ENCODE measurements at places on chromosomes 3 and 15.

DNA sequence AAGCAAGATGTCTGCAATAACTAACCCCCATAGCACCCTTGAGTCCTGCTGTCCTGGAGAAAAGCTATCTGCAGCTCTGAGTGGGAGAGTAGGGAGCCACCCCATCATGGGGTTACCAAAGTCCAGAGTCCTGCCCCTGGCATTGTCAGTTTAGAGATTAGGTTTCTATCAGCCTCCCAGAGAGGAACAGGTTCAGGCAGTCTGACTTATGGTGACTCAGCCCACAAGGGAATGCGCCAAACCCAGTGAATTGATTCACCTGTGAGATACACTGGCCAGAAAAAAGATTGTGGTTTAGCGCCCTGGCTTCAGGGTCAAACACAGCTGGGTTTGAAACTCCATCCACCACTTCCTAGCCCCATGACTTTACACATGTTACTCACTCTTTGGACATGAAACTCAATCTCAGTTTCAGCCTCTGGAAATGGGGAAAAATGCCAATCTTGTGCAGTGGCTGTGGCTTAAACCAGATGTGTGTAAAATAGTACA, 263.6 kb upstream of the HES1 start:
- peak; percentile 71 for DNase-seq

DNA sequence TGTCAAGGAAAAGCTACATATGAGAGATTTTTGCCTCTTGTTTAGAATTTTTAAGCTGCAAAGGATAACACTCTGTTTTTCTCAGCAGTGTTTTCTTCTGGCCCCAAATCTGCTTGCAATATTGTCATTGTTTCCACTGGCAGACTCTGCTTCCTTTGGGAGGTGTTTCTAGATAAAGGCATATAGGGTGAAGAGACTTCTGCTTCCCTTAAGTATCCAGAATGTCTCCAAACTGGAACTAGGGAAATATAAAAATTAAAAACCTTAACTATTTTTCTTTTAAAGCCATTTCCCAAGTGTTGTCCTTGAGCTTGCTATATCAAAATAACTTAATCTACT, 225.8 kb downstream of the CGGBP1 start:
- DNase-seq, result no peak

DNA sequence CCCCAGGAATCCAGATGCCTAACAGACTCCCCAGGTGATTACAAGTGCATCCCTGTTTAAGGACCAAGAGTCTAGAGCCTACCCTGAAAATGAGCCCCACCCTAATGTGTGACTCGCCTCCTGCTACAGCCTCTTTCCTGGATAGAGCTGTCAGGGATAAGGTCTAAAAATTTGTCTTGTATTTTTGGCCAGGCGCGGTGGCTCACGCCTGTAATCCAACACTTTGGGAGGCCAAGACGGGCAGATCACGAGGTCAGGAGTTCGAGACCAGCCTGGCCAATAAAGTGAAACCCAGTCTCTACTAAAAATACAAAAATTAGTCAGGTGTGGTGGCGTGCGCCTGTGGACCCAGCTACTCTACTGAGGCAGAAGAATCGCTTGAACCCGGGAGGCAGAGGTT, 11.2 kb downstream of the TMC3 start:
- no peak for DNase-seq

GRCh38 chr3:133588035-133588434, 14.5 kb downstream of the CDV3 start:
- DNase-seq, result no peak

DNA sequence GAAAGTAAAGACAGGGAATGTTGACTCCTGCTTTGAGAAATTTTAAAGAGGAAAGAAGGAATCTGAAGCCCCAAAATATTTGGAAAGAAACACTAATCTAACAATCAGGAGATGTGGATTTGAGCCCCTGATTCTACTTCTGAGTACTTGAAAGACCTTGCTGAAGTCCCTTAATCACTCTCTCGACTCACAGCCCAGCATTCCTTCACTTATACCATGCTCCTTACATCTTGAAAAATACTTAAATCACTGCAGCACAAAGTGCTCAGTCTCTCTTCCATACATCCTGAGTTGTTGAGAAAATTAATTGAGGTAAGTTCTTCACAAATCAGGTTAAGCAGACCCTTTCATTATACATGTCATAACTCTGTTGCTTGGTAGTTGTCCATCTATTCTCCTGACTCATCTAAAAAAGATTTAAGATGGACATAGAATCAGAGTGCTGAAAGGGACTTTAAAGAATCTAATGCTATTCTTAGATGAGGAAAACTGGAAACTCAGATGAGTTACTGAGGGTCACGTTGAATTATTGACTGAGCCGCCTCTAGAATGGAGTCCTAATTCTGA, 72.8 kb upstream of the THSD4 start:
- no peak for DNase-seq

DNA sequence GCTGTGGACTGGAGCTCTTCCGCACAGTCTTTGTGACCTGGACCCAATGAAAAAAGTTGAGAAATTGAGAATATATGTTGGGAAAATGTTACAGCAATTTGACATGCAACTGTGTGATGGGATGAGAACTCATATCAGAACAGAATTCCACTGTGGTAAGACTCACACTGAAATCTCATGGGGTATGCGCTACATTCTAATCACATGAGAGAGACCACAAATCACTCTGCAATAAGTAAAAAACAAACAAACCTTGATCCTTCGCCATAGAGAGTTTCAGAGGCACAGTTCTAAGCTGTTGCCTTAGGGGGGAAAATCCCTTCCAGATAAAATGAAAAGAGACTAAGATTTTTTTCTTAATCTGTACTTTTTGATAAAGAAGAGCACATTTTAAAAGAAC, 37.3 kb downstream of the LMCD1 start:
- peak; percentile 88 for DNase-seq

DNA sequence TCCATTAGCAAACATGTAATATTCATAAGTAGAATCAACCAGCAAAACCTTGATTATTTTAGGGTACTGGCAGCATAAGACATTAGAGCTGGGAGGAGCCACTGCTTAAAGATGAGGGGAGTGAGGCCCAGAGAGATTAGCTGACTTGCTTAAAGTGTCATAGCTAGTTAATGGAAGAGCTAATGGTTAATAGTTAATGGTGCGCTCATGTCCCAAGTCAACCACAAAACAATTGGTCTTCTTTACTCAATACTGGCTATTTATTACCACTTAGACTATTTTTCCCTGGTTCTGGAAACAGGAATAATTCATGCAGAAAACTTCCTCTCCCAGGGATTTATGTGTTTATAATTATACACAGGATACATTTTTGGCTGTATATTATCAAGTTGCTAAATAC, 33.1 kb downstream of the EIF4E3 start:
- no peak for DNase-seq

- no peak for DNase-seq
Observed at GRCh38 chr3:78832785-78833204, 935.0 kb downstream of the ROBO1 start.

GRCh38 chr3:122660297-122660974, 20.2 kb upstream of the PARP14 start:
- DNase-seq, result no peak

- no peak for DNase-seq
Observed at GRCh38 chr3:192880313-192880712, 37.3 kb downstream of the MB21D2 start.

- peak; percentile 44 for DNase-seq
Observed at GRCh38 chr15:58498821-58499580, 67.2 kb downstream of the LIPC start.

DNA sequence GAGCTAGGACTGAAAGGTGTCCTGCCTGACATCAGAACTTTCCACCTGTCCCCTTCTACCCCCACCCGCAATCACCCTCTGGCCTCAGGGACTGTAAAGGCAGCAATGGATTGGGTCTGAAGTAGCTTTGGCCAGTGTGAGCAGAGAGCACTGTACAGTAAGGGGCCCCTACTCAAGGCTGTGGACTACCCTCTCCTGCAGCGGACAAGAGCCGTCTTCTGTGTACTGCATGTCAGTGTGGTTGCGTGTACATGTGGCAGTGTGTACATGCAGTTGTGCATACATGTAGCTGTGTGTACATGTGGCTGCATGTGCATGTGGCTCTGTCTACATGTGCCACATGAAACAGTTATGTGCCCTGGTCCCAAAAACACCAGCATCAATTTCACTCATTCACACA, 205.9 kb upstream of the LINGO1 start:
- DNase-seq, result no peak

DNA sequence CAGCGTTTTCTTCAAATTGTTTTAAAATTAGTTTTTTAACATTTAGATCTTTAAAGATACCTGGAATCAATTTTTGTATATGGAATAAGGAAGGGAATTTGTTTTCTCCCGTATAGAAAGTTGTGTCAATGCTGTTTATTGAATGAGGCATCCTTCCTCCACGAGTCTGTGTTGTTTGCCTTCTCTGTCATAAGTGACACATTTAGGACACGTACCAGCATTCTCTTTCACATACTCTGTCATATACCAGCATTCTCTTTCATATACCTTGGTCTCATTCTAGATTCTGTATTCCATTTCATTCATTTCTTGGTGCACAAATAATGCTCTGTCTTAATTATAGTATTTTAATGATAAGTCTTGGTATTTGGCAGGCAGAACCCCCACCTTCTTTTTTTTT, 10.3 kb downstream of the ATP11B start:
- DNase-seq, result no peak

Data from cardiac muscle cell (in vitro differentiated cells and primary cell).